Iris pigment epithelial cell (primary cell): ENCODE measurements at places on chromosomes 1 and 21.
A peak's percentile ranks its signal among the peaks of the same experiment; 100 is the strongest.

- no peak for DNase-seq
Observed at GRCh38 chr1:223209293-223209898, 66.3 kb upstream of the TLR5 start.

DNA sequence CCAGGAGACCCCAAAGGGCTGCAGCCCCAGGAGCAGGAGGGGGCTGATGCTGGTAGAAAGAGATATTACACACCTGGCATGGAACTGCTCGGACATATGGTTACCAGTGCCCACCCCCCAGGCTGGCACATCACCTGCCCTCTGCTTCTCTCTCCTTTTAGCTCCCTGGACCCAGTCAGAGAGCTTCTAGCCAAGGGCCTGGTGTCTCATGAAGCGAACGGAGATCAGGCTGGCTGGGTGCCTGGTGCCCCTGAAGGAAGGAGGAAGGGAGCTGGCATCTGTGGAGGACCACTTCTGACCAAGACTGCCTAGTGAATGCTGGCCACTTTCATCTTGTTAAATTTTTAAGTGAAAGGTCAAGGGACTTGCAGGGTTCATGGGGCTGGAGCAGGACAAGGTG is 53.1 kb downstream of the FOXO6 start:
- no peak for DNase-seq

DNA sequence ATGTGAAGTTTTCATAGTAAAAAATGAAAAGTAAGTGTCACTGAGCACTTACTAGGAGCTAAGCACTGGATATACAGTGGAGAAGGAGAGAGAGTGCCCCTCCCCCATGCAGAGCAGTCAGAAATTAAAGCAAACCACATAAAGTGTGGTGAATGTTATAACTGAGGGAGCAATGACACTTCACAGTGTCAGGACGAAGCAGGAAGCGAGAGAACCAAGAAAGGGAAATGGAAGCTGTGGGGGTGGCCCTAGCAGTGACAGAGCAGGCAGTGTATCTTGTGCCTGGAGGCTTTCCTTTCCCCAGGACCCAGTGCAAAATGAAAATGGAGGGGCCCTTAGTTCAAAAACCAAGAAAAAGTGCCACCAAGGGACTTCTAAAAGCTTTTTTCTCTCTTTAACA is 21.5 kb upstream of the RCAN3 start:
- DNase-seq = no peak

GRCh38 chr1:88320291-88320690 is 363.8 kb upstream of the PKN2 start:
- DNase-seq = no peak

GRCh38 chr1:227729881-227730629 is 5.0 kb downstream of the JMJD4 start:
- peak; percentile 60 for DNase-seq

GRCh38 chr1:235105051-235106043 is 23.3 kb downstream of the TOMM20 start:
- DNase-seq = peak; percentile 20

GRCh38 chr1:7642781-7643529 is 128.1 kb upstream of the VAMP3 start:
- DNase-seq = no peak

DNA sequence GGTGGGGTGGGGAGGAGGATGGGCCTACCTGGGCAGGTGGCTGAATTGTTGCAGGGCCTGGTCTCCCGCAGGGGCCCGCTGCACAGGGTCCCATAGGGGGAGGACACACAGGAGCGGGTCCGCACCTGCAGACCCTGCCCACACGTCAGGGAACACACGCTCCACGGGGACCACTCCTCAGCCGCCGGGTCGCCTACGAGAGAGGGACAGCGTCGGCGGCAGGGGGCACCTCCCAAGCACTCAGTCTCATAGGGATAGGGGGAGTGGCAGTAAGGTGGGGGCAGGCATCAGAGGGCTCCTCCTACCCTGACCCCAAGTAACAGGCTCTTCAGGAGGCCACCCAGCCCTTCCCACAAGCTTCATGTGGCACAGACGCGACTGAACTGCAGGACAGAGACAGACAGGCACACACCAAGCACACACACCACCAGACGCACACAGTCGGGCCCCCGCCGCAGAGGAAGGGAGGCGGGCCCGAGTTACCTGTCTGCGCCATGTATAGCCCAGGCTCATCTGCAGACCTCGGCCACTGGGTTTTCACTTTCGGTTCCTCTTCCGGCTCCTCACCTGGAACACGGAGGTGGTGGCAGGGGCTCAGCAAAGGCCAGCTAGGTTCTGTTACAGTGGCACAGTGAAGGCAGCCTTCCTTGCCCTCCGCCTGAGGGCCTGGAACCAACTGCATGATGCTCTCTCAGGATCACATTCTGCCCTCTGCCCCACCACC is 19.8 kb downstream of the ADGRB2 start:
- DNase-seq = no peak

DNA sequence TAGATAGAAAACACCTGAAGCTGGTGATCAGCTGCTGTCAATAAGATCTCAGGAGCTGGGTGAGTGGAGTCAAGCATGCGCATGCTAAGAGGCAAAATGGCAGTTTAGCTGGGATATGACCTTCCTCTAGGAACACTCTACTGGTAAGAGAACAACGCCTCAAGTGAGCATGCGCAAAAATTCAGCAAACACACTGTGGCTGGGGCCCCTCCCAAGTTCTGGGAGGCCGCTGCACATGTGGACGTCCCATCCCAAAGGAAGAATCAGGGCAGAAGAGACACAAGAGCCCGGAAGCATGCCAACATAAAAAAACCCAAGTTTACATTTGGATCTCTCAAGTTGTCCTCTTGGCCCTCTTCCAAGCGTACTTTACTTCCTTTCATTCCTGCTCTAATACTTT is 126.3 kb upstream of the F3 start:
- no peak for DNase-seq

GRCh38 chr21:31502537-31503143 is 156.9 kb upstream of the SOD1 start:
- no peak for DNase-seq

- DNase-seq = no peak
Observed at GRCh38 chr21:39073717-39074116, 109.5 kb downstream of the PSMG1 start.

- peak; percentile 55 for DNase-seq
Observed at GRCh38 chr1:153422450-153423068, 6.2 kb downstream of the S100A7A start.

GRCh38 chr1:230899841-230900251 is 31.5 kb upstream of the C1orf198 start:
- DNase-seq = peak; percentile 88

GRCh38 chr1:172874950-172875349 is 175.8 kb downstream of the TNFSF18 start:
- DNase-seq = peak; percentile 62
